ENCODE measurements at places on chromosomes 5 and 9.

- DNase-seq = peak; percentile 16
These were observed 1.3 kb downstream of the LVRN start for GRCh38 chr5:115963566-115963965.

DNA sequence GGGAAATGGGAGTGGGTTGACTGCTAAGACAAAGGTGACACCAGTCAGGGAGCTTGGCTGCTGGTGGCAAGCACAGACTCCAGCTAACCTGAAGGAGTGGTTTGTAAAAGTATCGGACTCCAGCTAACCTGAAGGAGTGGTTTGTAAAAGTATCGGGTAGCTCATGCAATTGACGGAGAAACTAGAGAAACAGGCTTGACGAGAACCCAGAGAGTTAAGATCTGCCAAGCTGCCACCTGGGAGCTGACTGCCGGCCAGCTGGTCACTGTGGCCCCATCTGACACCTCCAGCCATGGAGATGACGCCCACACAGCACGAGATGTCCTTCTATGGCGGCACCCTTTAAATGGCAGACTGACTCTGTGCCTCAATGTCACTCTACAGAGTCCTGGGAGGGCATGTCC lies 28.3 kb upstream of the CRB2 start:
- DNase-seq = no peak

- DNase-seq = no peak
These were observed 41.8 kb downstream of the NSD1 start for GRCh38 chr5:177175336-177175735.

DNA sequence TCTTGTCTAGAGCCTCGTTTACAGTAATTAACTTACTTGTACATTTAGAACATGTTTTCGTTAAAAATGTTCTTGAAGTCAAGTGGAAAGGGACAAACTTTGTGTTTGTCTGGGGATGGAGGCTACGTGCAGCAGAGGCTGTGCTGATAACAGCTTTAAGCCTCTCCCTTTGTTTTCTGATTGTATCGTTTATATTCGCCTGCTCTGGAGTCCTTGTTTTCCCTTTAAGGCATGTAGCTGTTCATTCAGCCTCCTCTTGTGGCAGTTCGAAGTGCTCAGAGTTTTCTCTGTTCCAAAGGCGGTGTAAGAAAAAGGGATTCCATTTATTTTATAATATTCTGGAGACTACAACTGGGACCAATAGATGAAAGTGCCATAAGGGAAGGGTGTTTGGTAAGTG lies 1.9 kb downstream of the SLC36A1 start:
- DNase-seq = no peak

GRCh38 chr9:101372327-101373118 lies 12.3 kb downstream of the BAAT start:
- no peak for DNase-seq

GRCh38 chr5:133404724-133405123 lies 207.6 kb downstream of the FSTL4 start:
- no peak for DNase-seq
